HAP-1 (cell line): ENCODE measurements at places on chromosomes 5 and 9.

- DNase-seq = no peak
These were observed 174.1 kb downstream of the PRELID2 start for GRCh38 chr5:145660897-145661640.

- DNase-seq = no peak
These were observed 42.7 kb upstream of the GRHPR start for GRCh38 chr9:37379835-37380234.

GRCh38 chr5:116842514-116842961, 267.9 kb upstream of the SEMA6A start:
- DNase-seq = no peak

DNA sequence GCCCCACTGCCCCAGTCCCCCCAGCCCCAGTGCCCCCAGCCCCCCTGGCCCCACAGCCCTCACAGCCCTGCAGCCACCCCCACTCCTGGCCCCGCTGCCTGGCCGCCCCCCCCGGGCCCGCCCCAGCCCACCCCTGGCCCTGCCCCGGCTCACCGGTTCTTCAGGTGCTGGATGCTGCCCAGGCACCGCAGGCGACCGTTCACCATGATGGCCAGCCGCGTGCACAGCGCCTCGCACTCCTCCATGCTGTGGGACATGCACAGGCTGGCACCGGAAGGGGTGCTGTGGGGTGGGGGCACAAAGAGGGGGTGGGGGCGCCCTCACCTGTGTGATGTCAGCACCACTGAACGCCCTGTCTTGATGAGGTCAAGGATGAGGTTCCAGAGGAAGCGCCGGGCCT, 12.8 kb upstream of the CLIC3 start:
- DNase-seq = no peak
